ENCODE measurements at places on chromosomes 4 and X. TPM values are rescaled to one million over a fixed set of nuclear protein-coding genes. Genes with fewer than 3 reads are reported as not detected.

DNA sequence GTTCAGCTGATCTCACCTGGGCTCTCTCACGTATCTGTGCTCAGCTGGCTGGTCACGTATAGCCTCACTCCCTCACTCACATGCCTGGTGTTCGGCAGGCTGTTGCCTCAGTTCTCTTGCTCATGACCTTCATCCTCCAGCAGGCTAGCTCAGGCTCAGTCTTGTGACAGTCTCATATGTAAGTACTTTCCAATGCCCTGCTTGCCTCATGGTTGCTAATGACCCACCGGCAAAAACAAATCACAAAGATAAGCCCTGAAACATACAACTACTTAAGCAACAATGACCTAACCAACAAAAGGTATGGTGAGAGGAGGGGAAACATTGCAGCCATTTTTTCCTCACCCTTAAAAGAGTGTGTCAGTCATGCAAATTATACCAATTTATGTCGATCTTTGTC lies 25.0 kb downstream of the MEPE start:
- DNase-seq: no peak

DNA sequence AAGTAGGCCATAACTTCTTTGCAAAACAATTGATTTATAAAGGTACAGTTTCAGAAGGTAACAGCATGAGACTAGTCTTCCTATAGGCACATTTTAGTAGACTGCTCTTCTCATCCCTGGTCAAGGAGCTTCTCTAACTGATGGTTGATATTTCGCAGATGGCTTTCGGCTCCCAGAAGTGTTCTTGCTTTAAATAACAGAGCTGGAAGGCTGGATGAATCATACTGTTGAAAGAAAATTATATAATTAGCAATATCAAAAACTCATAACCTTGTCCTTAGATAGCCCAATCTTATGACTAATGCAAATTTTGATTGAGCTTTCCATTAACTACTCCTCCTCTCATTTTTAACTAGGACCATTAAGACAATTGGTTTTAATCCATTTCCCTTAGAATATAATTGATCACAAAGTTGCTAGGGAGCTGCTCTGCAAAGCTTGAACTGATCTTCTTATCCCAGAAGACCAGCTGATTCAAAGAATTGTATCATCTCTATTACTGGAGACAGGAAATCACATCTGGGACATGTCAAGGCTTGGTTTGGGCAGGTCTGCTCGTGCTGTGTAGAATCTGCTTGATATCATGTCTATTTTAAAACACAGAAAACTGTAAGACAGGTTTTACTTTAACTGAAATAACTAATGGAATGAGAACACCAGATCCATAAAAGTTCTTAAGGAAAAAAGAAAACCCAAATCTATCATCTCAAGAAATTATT lies 38.6 kb downstream of the CENPU start:
- DNase-seq: no peak

DNA sequence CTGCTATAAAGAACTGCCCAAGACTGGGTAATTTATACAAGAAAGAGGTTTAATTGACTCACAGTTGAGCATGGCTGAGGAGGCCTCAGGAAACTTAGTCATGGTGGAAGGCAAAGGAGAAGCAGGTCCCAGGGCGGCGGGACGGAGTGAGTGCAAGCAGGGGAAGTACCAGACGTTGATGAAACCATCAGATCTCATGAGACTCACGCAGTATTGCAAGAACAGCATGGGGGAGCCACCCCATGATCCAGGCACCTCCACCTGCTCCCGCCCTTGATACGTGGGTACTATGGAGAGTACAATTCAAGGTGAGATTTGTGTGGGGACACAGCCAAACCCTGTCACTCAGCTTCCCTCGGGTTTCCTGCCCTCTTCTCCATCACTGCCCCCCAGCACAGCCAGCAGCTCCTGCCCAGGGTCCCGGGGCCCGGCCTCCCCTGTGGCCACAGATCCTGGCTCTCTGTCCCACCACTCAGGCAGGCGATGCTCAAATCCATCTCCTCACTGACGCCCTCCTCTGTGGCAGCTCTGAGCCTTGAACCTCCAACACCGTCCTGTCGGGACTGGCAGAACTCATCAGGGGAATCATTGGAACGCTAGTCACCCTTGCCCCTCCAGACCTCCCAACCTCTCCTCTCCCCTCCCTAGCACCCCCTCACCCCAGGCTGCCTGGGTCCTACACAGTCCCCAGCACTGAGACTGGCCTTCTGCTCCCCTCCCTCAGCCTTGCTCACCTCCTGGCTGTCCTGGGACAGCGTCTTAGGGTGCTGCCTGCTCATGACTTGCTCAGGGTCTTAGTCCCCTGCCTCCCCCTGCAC lies 37.6 kb downstream of the FGFRL1 start:
- no peak for DNase-seq

GRCh38 chr4:138393886-138394610 lies 151.9 kb upstream of the SLC7A11 start:
- DNase-seq: no peak

DNA sequence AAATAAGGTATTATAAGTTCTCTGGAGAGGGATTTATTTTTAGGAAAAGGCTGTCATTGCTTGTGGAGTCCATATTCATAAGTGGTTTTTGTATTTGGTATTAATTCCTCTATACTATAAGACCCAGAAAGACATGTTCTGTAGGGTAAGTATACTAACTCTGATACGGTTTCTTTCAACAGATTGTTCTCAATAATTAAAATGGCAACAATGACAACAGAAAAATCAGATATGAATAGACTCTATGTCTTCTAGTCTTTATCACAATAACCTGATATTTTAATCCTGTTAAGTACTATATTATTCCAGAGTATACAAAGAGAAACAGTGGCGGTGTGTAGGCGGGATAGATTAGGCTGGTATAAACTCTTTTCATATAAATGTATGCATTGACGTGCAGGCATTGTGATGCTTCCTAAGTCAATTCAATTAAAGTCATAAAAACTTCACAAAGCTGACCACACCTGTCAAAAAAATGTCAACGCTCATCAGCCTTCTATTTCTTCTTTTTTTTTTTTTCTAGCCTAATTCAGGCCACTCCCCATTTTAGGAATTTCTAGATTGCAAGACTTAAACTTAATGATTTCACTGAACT lies 150.4 kb downstream of the TRIML1 start:
- DNase-seq: no peak

The MTM1 gene
- total RNA-seq: 10.1 TPM

The IL21 gene
- total RNA-seq: not detected

The SLC49A3 gene
- total RNA-seq: not detected

Measured in RPMI7951 (cell line).